ENCODE measurements at places on chromosomes 11 and 22. TPM values are rescaled to one million over a fixed set of nuclear protein-coding genes. Genes with fewer than 3 reads are reported as not detected.

The CASTOR1 gene
- 15.9 TPM for total RNA-seq

The OSBPL5 gene
- 52.6 TPM for total RNA-seq

The VSTM5 gene
- not detected for total RNA-seq

DNA sequence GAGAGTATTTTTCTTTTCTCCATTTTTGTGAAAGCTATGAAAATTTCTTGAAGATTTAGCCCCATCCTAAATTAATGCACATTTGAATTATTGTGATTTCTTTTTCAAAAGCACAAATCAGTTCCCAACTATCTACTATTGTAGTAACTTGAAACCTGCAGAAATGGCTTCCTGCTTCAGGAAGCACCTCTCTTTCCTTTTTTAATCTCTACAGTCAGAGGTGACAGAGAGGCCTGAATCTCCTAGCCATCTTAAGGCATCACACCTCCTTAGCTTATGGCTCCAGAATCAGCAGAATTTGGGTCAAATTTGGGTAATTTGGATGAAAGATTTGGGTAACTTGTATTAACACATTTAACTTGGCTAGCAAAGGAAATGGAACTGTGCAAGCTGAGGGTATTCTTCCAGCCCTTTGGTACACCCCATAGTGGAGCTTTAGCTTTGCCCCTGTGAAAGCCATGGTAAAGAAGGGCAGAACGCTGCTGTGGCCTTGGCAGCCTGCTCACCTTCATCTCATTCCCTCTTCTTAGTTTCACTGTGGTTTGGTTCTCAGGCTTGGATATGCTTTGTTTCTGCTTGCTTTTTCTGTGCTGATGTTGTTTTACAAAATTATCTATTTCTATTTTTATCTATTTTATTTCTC, 16.2 kb downstream of the TBCEL start:
- no peak for DNase-seq
- peaks cover 10% of the 10 kb centered on the region for H3K4me1 ChIP-seq
- no peaks in the 10 kb centered on the region for H3K27me3 ChIP-seq
- H3K4me3 ChIP-seq: no peak overlapping the region

DNA sequence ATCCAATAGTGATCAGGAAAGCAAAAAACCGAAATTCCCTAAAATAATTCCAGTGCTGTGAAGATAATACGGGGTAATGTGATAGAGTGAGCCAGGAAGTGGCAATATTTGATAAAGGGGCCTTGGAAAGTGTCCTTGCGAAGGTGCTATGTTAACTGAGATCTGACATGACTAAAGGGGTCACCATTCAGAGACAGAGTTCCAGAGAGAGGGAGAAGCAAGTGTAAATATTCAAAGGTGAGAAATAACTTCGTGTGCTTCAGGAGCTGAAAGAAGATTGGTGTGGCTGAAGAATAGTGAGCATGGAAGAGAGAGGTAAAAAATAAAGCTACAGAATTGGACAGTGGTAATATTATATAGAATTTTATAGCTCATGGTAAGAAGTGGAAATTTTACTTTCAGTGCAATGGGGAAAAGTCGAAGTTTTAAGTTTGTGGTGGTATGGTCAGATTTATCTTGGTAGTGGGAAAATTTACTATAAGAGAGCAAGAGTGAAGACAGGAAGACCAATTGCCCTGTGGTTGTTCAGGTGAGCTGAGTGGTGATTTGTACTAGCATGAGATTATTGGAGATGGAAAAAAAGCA, 164.5 kb downstream of the JRKL start:
- no peak for DNase-seq
- no peaks in the 10 kb centered on the region for H3K27me3 ChIP-seq
- no peak overlapping the region for H3K4me3 ChIP-seq
- no peak overlapping the region for H3K27ac ChIP-seq

DNA sequence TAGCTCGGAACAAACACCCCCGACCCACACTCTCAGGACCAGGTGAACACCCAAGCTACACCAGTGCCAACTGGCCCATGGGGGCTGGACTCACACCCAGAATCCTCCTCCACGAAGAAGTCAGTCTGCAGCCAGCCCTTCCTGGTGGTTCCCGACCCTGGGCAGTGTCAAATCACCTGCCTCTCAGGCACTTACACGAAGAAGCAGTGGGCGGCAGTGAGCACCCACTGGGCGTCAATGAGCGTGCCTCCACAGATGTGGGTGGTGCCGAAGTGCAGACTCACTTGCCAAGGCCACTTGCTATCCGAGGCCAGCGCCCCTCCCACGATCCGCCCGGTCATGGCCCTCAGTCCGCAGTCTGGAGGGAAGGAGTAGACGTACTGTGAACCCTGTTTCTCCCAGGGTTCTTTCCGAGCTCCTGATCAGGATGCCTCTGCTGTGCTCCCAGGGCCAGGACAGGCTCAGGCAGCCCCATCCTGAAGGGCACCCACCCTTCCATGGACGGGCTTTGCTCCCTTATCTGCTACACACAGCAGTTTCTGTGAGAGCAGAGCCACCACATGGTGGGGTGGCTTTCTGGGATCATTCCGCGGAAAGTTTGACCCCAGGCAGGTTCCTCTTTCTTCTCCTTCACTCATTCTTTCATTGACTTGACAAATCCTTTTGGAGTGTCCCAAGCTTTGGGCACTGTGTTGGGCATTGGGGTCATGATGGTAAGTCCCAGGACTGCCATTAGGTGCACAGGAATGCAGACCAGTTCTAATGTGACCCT, 19.4 kb downstream of the TMPRSS13 start:
- DNase-seq: no peak
- no peak overlapping the region for H3K4me3 ChIP-seq
- no peak overlapping the region for H3K27ac ChIP-seq
- H3K36me3 ChIP-seq: no peaks in the 10 kb centered on the region
- H3K27me3 ChIP-seq: no peaks in the 10 kb centered on the region

GRCh38 chr11:131888230-131888855, 517.9 kb downstream of the NTM start:
- H3K27me3 ChIP-seq: peaks cover 8% of the 10 kb centered on the region
- no peak for DNase-seq
- no peak overlapping the region for H3K27ac ChIP-seq
- H3K4me1 ChIP-seq: no peaks in the 10 kb centered on the region
- H3K36me3 ChIP-seq: no peaks in the 10 kb centered on the region

DNA sequence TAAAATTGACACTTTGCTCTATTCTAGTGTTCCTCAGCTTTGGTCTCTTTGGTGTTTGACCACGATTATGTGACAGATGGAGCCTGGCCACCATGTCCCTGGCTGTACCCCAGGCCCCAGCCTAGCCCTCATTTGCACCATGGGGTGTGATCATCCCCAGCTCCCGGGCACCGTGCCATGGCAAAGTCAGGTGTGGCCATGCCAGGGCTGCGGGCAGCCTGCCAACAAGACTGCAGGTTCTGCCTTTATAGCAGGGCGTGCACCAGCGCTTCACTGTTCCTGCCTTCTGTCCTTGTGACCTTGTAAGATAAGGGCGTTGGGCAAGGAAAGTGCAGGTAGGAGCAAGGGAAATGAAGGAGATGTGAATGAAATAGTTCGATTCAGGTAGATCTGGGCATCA, 22.4 kb upstream of the APOBEC3A start:
- DNase-seq: peak; percentile 96
- no peaks in the 10 kb centered on the region for H3K4me1 ChIP-seq
- no peak overlapping the region for H3K4me3 ChIP-seq
- H3K36me3 ChIP-seq: no peaks in the 10 kb centered on the region
- H3K27me3 ChIP-seq: no peaks in the 10 kb centered on the region

DNA sequence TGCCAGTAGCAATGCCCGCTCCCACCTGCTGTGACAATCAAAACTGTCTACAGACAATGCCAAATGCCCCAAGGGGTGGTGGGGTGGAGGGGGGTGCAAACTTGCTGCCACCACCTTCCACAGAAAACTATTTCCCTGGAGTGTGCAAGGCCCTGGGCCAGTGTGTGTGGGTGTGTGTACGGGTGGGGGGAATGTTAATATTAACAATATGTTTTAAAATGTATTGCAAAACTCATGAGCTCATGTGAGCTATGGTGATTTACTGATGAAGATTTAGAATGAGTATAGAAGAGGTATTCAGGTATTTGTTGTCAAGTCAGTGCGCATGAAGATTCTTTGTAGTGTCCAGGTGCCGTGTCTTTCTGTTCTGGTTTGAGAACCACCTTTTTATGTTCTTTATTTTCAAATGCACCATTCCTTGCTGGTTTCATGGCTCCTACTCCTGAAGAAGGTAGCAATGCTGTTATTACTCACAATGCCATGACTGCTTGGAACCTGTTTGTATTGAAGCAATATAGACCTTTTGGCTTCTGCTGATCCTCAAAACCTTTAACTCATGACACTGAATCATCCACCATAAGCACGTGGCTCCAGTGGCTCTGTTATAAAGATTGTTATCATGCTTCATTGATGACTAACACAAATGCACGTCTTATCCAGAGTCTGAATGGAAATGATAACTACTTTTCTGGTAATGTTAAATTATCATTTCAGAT, 29.9 kb upstream of the AQP11 start:
- no peaks in the 10 kb centered on the region for H3K36me3 ChIP-seq
- DNase-seq: no peak
- no peak overlapping the region for H3K27ac ChIP-seq
- no peak overlapping the region for H3K4me3 ChIP-seq
- H3K4me1 ChIP-seq: no peaks in the 10 kb centered on the region

DNA sequence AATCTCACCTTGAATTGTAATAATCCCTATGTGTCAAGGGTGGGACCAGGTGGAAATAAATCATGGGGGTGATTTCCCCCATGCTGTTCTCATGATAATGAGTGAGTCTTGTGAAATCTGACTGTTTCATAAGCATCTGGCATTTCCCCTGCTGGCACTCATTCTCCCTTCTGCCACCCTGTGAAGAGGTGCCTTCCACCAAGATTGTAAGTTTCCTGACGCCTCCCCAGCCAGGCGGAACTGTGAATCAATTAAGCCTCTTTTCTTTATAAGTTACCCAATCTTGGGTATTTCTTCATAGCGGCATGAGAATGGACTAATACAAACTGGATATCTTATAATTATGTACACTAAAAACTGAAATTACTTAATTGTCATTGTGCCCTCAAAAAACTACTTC, 189.2 kb upstream of the API5 start:
- no peaks in the 10 kb centered on the region for H3K36me3 ChIP-seq
- no peaks in the 10 kb centered on the region for H3K4me1 ChIP-seq
- no peak overlapping the region for H3K27ac ChIP-seq
- H3K4me3 ChIP-seq: no peak overlapping the region

GRCh38 chr11:69913591-69914285, 94.5 kb upstream of the FGF3 start:
- H3K27me3 ChIP-seq: peaks cover 25% of the 10 kb centered on the region
- peak; percentile 49 for DNase-seq
- H3K27ac ChIP-seq: no peak overlapping the region
- no peak overlapping the region for H3K4me3 ChIP-seq

- H3K36me3 ChIP-seq: no peaks in the 10 kb centered on the region
- DNase-seq: no peak
- peaks cover 6% of the 10 kb centered on the region for H3K27me3 ChIP-seq
- H3K4me1 ChIP-seq: no peaks in the 10 kb centered on the region
- H3K4me3 ChIP-seq: no peak overlapping the region
Observed at GRCh38 chr11:69212798-69213110, 57.0 kb downstream of the SMIM38 start.
